ENCODE measurements at places on chromosomes 7 and 10.

- DNase-seq, result no peak
Observed at GRCh38 chr10:33623669-33624068, 289.2 kb upstream of the NRP1 start.

DNA sequence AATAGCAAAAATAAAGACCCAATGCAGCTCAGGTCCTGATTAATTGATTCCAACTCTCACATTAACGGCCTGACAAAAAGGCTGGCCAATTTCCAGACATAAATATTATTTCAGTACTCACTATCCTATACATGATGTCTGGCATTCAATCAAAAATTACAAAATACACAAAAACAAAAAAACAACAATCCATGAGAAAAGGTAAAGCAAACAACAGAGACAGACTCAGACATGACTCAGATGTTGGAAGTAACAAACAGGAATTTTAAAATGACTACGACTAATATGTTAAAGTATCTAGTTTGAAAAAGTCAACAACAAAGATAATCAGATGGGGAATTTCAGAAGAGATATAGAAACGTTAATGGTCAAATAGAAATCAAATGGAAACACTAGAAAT is 152.8 kb downstream of the AMPH start:
- no peak for DNase-seq

- DNase-seq, result no peak
Observed at GRCh38 chr10:71927776-71928592, 36.2 kb upstream of the CHST3 start.

GRCh38 chr7:104550362-104550761 is 222.0 kb downstream of the LHFPL3 start:
- no peak for DNase-seq

DNA sequence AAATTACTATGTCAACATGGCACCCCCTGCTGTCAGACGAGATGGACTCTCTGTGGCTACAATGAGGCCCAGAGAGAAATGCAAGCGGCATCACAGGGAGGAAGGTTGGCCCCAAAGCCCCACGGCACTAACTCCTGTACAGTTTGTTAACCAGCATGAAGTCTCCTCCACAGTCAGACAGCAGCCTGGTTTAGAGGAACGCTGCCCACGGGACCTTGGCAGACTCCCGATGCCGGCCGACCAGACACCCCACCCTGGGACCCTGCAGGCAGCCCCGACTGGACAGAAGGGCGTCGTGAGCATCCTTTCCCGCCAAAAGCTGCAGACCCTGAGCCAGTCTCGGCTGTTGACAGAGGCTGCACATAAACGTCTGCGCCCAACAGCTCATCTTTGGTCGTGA is 158.8 kb downstream of the DIP2C start:
- DNase-seq, result no peak

DNA sequence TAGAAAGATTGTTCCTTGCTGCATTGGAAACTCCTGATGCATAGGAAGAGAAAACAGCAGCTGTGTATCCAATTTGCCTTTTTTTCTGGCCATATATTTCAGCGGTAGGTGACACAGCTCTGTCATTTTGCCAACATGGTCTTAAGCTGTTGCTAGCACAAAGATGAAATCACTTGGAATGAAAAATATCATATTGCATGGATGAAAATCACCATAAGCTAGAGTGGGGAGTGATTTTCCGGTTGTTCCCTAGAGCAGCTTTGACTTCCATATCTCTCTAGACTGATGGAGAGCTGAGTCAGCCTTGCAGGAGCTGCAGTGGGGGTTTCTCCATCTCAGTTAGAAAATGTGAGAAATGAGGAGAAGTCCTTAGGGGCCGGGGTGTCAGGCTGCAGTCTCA is 38.3 kb upstream of the BTBD16 start:
- DNase-seq, result no peak

DNA sequence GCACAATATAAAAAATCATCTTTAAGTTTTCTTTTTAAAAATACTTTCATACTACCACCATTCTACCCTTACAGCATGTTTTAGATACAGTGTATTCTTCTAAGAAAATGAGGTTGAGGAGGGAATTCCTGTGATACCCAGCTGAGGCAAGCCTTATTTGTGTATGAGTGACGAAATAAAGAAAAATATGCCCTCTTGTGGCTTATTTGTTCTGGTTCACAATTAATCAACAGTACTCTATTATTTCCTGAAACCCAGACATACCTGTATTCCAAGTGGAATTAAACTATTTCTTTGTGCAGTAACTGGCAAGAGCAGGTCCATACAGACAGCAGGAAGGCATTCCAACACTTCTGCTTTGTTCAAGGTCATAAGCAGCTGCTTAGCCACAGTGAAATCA is 4.5 kb upstream of the SEMA3D start:
- DNase-seq, result no peak

DNA sequence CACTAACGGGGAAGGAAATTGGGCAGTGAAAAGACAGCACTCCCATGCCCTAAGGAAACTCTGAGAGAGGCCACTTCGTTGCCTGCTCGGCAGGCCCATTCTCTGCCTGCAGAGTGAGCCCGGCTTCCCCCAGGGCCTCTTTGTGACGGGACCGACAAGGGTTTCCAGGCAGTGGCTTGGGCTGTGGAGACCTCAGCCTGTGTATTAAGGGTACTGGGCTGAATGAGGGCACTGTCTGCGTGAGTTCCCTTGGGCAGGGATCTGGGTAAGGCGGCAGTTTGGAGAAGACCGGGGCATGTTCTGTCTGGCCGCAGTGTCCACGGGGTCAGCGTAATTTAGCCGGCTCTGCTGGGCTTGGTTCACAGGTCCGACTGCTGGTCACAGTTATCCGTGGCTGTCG is 237.2 kb downstream of the MGMT start:
- DNase-seq, result no peak

- peak; percentile 97 for DNase-seq
Observed at GRCh38 chr10:43648398-43649184, at the start of gene ZNF32. TSS of gene ZNF32 (minus strand) at chr10:43648881. CDS start at chr10:43646133, 2,748 bp downstream.

DNA sequence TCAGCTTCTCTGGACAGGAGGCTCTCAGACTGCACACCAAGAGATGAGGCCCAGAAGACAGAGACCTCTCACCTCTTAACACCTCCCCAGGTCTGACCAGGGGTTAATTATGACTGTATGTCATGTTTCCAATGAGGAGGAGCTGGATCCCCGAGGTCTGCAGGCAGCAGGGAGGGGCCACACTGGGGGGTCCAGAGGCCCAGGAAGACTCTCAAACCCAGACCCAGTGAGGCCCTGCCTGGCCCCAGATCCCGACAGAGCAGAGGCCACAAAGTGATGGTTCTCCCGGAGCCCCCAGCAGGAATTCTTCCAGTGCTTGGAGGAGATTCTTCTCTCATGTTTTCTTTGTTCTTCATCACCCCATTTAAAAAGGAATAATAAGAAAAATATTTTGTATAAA is 28.8 kb downstream of the PTPRN2 start:
- no peak for DNase-seq

DNA sequence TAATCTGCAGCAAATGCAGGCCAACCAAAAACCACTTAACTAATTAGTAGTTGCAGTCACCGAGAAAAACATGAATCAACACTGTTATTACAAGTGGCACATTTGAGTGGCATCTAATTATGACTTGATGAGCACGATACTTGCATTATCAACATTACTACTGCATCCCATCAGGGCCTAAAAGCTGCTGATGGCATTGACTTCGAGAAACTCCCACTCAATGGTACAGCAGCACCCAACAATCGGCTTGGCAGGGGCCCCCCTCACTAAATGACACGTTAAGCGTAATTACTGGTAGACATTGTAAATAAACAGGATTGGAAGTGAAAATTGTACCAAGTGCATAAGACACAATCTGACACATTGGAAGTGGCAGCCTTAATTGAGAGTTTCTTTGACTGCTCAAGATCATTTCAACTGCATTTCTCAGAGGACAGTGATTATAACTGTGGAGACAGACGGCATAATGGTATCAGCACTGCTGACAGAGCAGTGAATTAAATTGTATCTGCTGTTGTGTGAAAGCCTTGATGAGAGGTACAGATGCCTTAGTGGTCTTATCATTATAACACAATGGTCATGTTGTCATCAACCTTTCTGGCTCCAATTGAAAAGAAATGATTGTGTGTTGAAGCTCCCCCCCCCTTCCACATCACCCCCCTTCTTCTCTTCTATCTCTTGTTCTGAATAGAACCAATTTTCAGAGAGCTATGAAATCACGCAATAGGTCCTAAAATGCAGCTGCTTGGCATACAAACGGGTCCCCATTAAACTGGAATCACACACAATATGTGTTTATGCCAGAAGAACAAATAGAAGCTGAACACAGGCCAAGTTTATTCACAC is 43.4 kb downstream of the SHTN1 start:
- DNase-seq, result no peak

GRCh38 chr10:120607710-120608703 is 151.0 kb downstream of the PLPP4 start:
- DNase-seq, result no peak

DNA sequence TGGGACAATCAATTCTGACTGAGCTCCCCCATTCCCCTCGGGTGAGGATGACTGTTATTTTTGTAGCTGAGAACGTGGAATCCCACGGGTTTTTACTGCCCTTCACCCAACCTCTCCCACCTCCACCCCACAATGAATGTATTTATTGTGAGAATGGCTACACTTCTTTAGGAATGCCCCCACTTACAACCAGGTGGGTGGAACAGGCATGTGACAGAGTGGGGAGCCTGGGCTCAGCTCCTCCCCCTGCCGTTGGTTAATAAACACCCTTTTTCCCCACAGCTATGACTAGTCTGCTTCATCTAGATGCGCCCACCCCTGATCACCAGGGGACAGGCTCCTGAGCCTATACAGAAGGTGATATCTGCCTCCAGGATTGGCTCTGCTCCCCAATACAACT is 2.0 kb downstream of the MRPL43 start:
- no peak for DNase-seq

- no peak for DNase-seq
Observed at GRCh38 chr10:25824050-25824449, 110.0 kb upstream of the MYO3A start.

- DNase-seq, result peak; percentile 52
Observed at GRCh38 chr10:43203448-43204041, 63.3 kb downstream of the RASGEF1A start.

DNA sequence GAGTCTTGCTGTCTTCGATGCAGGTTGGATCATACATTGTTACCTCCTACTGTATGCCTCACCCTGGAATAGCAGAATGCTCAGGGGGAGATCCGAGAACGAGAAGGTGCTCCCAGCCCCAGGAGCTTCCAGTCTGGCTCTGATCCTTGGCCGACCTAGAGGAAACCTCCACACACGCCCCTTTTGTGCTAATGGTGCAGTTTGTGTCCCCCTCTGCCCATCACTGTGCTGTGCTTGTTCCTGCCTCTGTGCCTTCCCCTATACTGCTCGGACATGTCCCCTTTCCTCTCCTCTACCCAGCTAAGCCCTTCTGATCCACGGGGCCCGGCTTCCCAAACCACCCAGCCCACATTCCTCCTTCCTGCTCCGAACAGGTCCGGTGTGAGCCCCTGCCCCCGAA is 32.5 kb downstream of the ZNF775 start:
- no peak for DNase-seq

DNA sequence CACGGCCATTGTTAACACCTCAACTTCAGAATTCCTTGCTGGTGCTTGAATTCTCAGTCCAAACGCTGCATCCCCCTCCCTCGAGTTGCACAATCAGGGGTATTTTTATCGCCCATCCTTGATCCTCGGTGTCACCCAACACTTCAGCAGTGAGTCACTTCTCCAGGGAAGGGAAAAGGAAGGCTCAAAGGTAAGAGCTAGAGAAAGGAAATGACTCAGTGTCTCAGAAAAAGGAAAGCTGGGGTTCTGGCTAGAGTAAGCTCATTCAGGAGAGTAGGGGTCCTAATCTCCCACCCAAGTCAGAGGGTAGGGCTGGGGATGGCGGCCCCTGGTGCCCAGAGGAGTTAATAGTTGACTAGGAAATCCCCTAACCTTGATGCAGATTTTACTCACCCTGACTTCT is 39.8 kb upstream of the TRIM8 start:
- no peak for DNase-seq

- DNase-seq, result peak; percentile 48
Observed at GRCh38 chr10:104045151-104046089, 40.3 kb downstream of the COL17A1 start.

- no peak for DNase-seq
Observed at GRCh38 chr7:17027143-17027788, 145.5 kb upstream of the AGR3 start.

DNA sequence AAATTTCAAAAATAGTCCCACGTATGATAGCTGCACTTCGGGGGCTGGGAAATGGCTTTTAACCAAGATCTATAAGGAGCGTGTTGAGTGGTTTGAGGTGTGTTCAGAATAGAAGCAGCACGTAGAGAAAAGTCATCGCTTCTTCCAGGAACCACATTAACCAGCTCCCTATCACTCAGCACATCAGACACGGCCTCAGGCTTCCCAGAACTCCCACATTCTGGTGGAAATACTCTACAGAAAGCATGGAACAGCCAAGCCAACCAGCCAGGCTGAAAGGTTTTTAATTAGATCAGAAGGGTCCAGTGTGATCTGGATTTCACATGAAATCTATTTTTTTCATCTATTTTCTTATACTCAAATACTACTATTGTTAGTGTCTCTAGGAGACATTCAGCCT is 231.5 kb upstream of the NRP1 start:
- no peak for DNase-seq

- DNase-seq, result no peak
Observed at GRCh38 chr7:20220921-20221547, 3.9 kb upstream of the MACC1 start.

DNA sequence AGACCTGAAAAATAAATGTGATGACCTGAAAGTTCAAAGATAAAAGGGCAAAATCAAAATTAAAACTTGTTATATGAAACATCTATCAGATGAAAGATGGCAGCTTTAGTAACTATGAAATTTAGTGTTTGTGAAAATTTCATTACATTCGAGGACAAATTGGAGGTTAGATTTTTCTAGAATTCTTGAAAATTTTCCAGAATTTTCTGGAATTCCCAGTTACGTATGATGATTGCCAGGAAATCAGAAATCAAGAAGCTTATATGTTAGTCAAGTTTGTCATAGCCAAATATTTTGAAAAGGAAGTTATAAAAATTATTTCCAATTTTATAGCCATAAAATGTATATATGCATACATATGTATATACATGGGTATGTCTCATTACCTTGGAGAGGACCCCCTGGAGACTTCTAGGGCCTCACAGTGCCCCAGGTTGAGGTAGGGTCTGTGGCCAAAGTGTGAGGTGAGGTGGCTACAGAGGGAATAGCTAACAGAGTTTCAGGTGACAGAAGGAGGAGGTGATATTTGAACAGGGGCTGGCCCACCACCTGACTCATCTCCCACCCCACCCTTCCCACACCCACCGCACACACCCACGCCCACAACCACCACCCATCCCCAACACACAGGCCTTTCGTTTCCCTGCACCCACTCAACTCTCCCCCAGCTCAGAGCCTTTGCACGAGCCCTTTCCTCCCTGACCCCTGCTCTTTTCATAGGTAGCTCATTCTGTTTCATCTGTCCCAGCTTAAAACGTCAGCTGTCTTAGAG is 21.5 kb downstream of the C10orf105 start:
- DNase-seq, result peak; percentile 74

Data from GM20000 (cell line).